ENCODE measurements at places on chromosomes 3 and 15.

- no peak for DNase-seq
These were observed 16.5 kb upstream of the USP50 start for GRCh38 chr15:50562735-50563640.

- no peak for DNase-seq
These were observed 357 bp downstream of the KIAA1143 start for GRCh38 chr3:44761101-44761423.

DNA sequence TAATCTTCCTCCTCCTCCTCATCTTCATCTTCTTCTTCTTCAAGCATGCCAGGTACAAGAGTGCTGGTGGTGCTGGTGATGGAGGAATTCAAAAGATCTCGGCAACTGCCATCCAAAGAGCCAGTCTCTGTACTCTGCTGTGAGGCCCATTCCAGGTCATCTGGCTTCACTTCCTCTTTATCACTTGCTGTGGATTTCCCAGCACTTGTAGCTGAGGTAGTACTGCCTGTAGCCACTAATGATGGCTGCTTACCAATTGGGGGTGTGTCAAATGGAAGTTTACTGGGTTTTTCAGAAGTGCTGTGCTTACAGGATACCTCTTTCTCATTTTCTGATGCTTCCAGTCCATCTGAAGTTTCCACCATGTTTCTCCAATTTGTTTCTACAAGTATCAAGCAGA is 28.8 kb upstream of the SHC4 start:
- DNase-seq: no peak

DNA sequence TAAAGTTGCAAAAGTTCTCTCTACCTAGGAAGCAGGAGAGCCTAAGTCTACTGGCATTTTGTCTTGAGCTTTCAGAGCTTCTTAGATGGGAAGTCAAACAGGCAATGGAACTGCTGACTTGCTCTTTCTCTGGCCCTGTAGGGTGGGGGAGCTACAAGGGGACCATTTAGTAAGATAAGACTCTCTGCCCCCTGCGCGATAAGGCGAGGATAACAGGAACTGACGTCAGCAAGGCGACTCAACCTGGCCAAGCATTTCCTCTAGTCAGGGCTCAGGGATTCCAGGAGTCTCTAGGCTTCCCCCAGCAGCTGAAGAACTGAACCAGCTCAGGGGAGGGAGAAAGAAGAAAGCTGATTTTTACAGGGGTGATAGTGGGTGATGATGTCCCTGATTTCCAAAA is 5.8 kb downstream of the RARB start:
- no peak for DNase-seq
